ENCODE measurements at places on chromosomes 4 and X.
A peak's percentile ranks its signal among the peaks of the same experiment; 100 is the strongest.

- H3K27me3 ChIP-seq, result no peaks in the 10 kb centered on the region
- H3K4me3 ChIP-seq, result no peak overlapping the region
- H3K27ac ChIP-seq, result no peak overlapping the region
- H3K36me3 ChIP-seq, result peaks cover 45% of the 10 kb centered on the region
Measured at GRCh38 chr4:6644792-6645530, 4.5 kb downstream of the MRFAP1 start.

- H3K36me3 ChIP-seq, result peaks cover 63% of the 10 kb centered on the region
- no peak for DNase-seq
- H3K4me1 ChIP-seq, result peaks cover 9% of the 10 kb centered on the region
- H3K27ac ChIP-seq, result no peak overlapping the region
- no peaks in the 10 kb centered on the region for H3K27me3 ChIP-seq
Measured at GRCh38 chr4:25420931-25421330, 43.9 kb downstream of the ANAPC4 start.

- no peaks in the 10 kb centered on the region for H3K36me3 ChIP-seq
- H3K27me3 ChIP-seq, result peaks cover 2% of the 10 kb centered on the region
- H3K27ac ChIP-seq, result peak overlapping the region; percentile 77
- no peak for DNase-seq
- peaks cover 9% of the 10 kb centered on the region for H3K4me1 ChIP-seq
Measured at GRCh38 chr4:36551697-36552214, 270.3 kb downstream of the DTHD1 start.

GRCh38 chr4:168551945-168552695 lies 55.3 kb downstream of the PALLD start:
- no peaks in the 10 kb centered on the region for H3K36me3 ChIP-seq
- DNase-seq, result no peak
- H3K4me3 ChIP-seq, result no peak overlapping the region
- no peaks in the 10 kb centered on the region for H3K4me1 ChIP-seq
- H3K27ac ChIP-seq, result no peak overlapping the region

DNA sequence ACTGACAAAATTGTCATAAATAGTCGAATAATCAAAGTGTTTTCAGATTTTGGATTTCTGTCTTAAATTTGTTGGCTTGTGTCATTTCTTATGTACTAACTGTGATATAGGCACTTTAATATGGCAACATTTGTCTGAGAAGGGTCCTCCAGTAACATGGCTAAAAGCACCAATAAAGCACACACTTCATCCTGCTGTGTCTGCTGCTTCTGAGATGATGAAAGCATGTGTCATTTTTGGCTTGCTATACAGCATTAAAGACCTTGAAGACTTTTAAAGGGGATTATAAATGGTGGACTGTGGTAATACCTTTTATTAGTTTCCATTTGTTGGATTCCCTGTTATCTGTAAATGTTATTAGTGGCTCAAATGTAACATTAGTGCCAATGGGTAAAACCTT lies 551.8 kb upstream of the GRID2 start:
- no peaks in the 10 kb centered on the region for H3K27me3 ChIP-seq
- no peak overlapping the region for H3K27ac ChIP-seq
- H3K4me1 ChIP-seq, result no peaks in the 10 kb centered on the region
- H3K36me3 ChIP-seq, result no peaks in the 10 kb centered on the region

- no peak for DNase-seq
- no peaks in the 10 kb centered on the region for H3K4me1 ChIP-seq
- peaks cover 4% of the 10 kb centered on the region for H3K27me3 ChIP-seq
- no peak overlapping the region for H3K27ac ChIP-seq
- no peak overlapping the region for H3K4me3 ChIP-seq
- H3K36me3 ChIP-seq, result no peaks in the 10 kb centered on the region
Measured at GRCh38 chrX:98795636-98796035, 1614.4 kb downstream of the PCDH19 start.

DNA sequence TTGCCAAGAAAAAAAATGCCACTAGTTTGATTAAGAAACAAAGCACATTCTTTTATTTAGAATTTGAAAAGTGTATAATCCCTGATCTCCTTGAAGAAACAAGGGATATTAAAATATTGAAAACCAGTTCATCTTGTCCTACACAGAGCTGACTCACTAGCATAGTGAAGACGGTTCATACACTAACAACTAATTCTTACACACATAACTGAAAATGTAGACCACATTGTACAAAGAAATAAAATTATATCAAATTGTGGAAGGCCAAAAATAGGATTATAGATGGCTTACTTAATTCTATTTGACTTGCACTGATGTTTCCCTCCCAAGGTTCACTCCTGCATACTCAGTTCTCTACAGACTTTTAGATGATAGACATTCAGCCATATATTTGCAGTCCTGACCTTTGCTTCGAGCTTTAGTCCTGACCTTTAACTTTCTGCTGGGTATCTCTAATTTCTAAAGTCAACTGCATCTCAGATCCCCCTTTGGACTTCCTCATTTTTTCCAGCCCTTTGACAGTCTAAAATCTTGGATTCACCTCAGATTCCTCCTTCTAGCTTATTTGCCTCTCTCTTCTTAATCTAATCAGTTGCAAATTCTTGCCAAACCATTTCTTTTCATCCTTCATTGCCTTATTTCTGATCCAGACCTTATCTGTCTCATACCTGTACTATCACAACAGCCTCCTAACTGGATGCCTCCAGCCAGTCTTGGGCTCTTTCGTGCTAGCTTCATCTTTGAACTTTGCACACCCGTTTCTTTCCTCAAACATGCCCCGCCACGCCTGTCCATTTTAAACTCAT lies 4.5 kb upstream of the WWC2 start:
- no peaks in the 10 kb centered on the region for H3K36me3 ChIP-seq
- H3K27me3 ChIP-seq, result peaks cover 23% of the 10 kb centered on the region
- no peak overlapping the region for H3K4me3 ChIP-seq
- no peak for DNase-seq
- H3K4me1 ChIP-seq, result peaks cover 5% of the 10 kb centered on the region
- H3K27ac ChIP-seq, result no peak overlapping the region

- H3K36me3 ChIP-seq, result no peaks in the 10 kb centered on the region
- DNase-seq, result no peak
- H3K4me3 ChIP-seq, result no peak overlapping the region
- peak overlapping the region; percentile 18 for H3K27ac ChIP-seq
- no peaks in the 10 kb centered on the region for H3K27me3 ChIP-seq
Measured at GRCh38 chr4:88533937-88534750, 10.6 kb upstream of the PYURF start.

GRCh38 chrX:8364369-8365141 lies 100.1 kb upstream of the VCX3B start:
- H3K27me3 ChIP-seq, result no peaks in the 10 kb centered on the region
- no peak overlapping the region for H3K4me3 ChIP-seq
- no peaks in the 10 kb centered on the region for H3K36me3 ChIP-seq

- no peak overlapping the region for H3K4me3 ChIP-seq
- H3K27ac ChIP-seq, result no peak overlapping the region
- no peaks in the 10 kb centered on the region for H3K27me3 ChIP-seq
Measured at GRCh38 chr4:40530961-40531635, 98.6 kb downstream of the RBM47 start.

DNA sequence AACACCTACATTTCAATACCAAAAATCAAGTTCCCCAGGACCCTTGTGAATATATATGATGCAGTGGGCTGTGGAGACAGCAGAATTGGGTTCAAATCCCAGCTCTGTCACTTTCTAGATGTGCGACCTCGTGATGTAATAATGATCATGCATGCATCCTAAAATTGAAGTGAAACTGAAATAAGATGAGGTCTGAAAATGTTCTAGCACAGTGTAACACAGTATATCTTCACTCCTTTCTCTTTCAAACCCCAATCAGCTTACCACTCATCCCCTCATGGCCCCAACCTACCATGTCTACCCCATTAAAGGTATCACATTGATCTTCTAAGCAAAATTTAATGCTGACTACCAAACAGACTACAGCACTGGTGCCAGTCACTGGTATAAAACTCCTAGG lies 69.9 kb upstream of the BRS3 start:
- H3K36me3 ChIP-seq, result no peaks in the 10 kb centered on the region
- H3K27me3 ChIP-seq, result peaks cover 65% of the 10 kb centered on the region
- DNase-seq, result no peak

GRCh38 chrX:152343306-152343705 lies 107.8 kb downstream of the GABRA3 start:
- peaks cover 21% of the 10 kb centered on the region for H3K27me3 ChIP-seq
- no peak for DNase-seq
- H3K27ac ChIP-seq, result no peak overlapping the region
- no peaks in the 10 kb centered on the region for H3K4me1 ChIP-seq

DNA sequence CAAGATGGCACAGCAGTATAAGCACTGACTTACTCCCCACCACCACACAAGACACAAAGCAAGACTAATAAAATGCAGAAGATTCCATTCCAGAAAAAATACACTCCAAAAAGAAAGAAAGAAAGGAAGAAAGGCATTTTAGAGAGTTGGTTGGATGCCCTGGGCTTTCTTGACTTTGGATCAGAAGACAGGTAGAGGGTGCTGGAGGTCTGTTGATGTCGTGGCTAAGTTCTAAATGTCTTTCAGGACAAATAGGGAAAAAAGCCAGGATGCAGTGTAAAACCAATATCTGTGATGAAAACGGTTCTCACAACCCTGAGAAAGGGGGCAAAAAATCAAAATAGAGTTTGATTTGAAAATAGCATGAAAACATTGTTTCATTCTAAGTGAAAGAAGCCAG lies 555.2 kb upstream of the PRKX start:
- no peak overlapping the region for H3K27ac ChIP-seq
- no peak overlapping the region for H3K4me3 ChIP-seq
- H3K36me3 ChIP-seq, result no peaks in the 10 kb centered on the region
- DNase-seq, result no peak

DNA sequence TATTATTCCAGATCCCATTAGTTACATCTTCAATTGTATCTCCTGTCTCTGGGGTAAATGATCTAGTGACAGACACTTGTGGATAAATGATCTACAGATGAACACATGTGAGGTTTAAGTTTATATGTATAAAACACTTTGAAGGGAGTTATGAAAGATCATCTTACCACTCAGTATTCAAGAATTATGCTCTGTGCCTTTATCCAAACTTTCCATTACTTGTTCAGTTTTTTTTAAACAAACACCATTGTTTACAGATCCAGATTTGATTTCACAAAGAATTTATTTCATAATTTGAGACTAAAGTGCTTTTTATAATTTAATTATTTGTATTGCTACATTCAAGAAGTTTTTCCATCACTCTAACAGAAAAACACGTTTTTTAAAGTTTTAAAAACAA lies 142.5 kb downstream of the HHIP start:
- H3K4me3 ChIP-seq, result no peak overlapping the region
- no peaks in the 10 kb centered on the region for H3K36me3 ChIP-seq
- no peak for DNase-seq
- no peak overlapping the region for H3K27ac ChIP-seq

DNA sequence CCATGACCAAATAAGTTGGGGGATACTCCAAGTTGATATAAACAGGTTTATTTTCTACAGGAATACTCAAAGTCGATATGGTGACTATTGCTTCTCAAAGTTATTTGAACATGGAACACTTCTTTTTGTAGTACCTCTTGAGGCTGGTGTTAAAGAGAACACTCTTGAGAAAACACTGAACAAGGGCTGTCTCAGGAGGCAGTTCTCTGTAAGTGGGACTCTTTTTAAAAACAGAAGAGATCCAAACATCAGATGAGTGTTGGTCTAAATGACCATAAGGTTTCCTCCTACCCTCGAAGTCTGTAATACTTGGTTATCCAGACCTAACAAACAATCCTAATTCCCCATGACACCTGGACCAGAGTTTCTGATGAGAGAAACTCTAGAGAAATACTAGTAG lies 223.2 kb upstream of the TEX13C start:
- H3K27me3 ChIP-seq, result peaks cover 2% of the 10 kb centered on the region
- DNase-seq, result no peak
- H3K4me3 ChIP-seq, result no peak overlapping the region
- no peaks in the 10 kb centered on the region for H3K4me1 ChIP-seq
- H3K27ac ChIP-seq, result no peak overlapping the region
- no peaks in the 10 kb centered on the region for H3K36me3 ChIP-seq

DNA sequence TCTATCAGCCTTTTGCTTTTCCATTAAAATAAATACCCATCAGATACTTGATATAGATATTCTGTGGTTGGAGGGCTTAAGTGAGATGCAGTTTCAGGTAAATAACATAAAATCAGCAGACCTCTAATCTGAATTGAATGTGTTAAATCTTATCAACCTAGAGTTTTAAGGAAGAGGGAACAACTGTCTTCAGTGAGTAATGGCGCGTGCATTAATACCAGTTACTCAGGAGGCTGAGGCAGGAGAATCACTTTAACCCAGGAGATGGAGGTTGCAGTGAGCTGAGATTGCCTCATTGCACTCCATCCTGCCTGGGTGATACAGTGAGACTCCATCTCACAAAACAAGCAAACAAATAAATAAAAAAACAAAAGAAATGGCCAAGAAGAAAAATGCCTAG lies 54.3 kb downstream of the FAT4 start:
- no peaks in the 10 kb centered on the region for H3K4me1 ChIP-seq
- H3K36me3 ChIP-seq, result no peaks in the 10 kb centered on the region
- no peaks in the 10 kb centered on the region for H3K27me3 ChIP-seq
- no peak for DNase-seq
- no peak overlapping the region for H3K4me3 ChIP-seq

All from activated T-cell treated with anti-CD3 and anti-CD28 coated beads, Interleukin-2, amount 50 U/mL, for 24 hours (primary cell).